ENCODE measurements at places on chromosomes 3 and 15.

GRCh38 chr3:79937567-79937966 lies 169.8 kb upstream of the ROBO1 start:
- DNase-seq = no peak

DNA sequence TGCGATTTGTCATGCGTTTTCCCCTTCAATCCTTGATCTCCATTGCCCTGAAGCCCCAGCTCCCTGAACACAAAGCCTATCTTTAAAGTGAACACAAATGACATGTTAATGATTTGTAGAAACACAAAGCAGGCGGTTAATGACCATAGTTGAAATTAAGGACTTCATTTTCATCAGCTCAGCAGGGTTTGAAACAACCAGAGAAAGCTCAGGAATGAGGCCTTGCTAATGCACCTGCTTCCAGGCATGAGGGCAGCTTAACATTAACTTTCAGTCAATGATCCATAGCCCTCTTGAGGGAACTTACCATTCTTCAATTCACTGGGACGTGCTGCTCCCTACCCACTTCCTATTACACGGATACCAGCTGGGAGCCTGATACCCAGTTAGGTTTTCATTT lies 427.2 kb upstream of the CBLB start:
- no peak for DNase-seq

DNA sequence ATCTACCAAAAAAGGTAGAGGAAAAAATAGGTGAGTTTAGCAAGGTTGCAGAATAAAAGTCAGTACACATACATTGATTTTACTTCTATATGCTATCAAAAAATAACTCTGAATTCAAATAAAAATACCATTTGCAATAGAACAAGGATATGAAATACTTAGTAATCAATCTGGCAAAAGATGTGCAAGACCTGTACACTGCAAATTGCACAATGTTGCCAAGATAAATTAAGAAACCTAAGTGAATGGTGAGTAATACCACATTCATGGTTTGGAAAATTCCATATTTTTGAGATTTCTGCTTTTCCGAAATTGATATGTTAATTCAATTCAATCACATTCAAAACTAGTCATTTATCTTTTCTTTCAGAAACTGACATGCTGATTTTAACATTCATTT lies 464.8 kb downstream of the EPHA3 start:
- DNase-seq = no peak

- no peak for DNase-seq
These were observed 6.4 kb downstream of the NSUN3 start for GRCh38 chr3:94069194-94069813.

DNA sequence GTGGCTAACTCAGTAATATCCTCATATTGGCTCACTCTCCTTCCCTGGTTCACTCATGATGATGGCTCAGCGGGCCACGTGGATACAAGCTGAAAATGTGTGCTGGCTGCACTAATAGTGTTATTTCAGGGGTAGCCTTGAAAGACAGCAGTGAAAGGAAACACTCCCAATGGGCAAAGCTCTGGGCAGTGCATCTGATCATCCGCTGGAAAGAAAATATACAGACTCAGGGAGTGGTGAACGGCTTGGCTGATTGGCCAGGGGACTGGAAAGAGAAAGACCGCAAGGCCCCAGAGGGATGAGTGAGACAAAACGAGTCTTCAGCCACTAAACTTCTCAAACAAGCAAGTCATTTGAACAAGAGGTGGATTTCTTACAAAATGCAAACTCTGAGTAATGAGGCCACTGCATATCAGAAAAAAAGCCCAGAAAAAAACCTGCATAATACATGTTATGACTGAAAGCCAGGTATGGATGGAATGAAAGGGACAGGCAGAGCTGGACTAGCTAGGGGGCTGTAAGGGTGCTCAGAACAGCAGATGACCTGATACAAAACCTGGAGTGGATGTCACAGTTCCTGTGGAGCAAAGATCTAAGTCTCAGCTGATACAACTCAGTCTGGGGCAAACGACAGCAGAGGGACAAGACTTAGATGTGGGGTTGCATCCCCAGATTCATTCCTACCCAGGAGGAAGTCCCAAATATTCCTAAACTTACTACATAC lies 33.3 kb downstream of the CMTM6 start:
- no peak for DNase-seq
